Nucleus accumbens (tissue), 56 donors: ENCODE measurements at places on chromosomes 6 and 20.

DNA sequence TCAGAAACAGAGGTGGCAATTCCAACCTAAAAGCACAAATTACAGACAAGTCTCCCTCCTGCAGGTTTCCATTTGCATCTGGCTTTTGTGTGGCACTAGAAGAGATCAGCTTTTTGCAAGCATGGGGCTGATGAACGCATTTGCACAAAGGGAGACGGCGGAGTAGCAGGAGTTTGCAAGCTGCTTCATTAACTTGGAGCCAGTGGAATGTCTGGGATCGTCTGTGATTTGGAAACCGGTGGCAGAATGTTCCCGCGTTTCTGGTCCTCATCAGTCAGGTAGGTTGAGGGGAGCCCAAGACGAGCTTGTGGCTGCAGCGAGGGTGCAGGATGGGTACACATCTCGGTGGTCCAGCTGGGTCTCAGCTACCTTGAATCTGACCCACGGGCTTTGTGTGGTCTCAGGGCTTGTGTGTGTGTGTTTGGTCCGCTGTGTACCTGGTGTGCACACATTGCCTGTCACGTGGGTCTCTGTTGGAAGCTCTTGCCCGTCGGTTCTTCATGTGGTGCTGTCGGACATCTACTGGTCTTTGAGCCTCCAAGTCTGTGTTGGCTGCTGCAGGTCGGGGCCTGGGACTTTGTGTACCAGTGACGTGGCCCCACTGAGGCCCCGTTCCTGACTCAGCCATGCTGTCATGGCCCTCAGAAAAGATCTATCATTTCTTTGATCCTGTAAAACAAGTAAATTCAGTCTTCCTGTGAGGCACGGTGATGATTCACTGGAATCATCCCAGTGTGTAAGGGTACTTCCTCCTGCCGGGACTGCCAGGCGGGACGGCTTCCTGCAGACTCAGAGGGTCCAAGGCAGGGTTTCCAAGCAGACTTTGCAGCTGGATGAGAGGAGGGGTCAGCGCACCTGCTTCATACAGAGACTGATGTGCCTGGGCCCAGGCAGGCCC is 12.4 kb upstream of the MYT1 start:
- DNase-seq: peak; percentile 38

DNA sequence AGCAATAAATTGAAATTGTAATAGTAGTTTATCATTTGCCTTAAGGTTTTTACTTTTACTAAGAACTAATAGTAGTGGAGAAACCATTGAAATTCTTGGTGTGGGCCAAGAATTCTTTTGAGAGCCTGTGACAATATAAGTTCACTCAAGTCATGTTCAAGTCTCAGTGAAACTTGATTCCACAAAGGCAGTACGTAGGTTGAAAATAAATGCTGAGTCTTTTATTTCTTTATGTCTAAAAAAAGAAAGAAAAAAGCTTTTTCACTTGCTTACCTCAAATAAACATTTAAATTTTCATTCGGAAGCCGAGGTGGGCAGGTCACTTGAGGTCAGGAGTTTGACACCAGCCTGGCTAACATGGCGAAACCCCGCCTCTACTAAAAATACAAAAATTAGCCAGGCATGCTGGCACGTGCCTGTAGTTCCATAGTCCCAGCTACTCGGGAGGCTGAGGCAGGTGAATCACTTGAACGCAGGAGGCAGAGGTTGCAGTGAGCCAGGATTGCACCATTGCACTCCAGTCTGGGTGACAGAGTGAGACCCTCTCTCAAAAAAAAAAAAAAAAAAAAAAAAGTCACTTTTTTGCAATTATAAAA is 57.8 kb upstream of the NELFCD start:
- no peak for DNase-seq

GRCh38 chr20:64081624-64081964 is 1.7 kb downstream of the OPRL1 start:
- no peak for DNase-seq

- DNase-seq: peak; percentile 57
These were observed 242.2 kb downstream of the HIVEP2 start for GRCh38 chr6:142702501-142703460.

DNA sequence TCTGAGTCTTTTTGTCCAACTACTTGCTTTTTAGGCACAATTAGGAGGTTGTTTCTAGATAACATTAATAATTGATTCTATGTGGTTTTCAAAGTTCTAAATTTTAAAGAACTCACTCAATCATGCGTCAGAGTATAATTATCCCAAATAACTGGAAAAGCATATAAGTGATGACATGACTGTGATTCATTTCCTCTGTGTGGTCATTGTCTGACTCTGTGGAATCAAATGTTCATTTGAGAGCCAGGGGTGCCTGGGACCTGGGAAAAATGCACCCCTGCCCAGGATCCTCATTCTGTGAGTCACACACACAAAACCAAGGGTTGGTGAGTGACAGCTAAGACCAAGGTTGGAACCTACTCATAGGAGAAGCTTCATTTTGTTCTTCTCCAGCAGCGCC is 127.1 kb upstream of the MLIP start:
- DNase-seq: no peak

GRCh38 chr20:36162272-36162966 is 7.9 kb downstream of the EPB41L1 start:
- DNase-seq: no peak

DNA sequence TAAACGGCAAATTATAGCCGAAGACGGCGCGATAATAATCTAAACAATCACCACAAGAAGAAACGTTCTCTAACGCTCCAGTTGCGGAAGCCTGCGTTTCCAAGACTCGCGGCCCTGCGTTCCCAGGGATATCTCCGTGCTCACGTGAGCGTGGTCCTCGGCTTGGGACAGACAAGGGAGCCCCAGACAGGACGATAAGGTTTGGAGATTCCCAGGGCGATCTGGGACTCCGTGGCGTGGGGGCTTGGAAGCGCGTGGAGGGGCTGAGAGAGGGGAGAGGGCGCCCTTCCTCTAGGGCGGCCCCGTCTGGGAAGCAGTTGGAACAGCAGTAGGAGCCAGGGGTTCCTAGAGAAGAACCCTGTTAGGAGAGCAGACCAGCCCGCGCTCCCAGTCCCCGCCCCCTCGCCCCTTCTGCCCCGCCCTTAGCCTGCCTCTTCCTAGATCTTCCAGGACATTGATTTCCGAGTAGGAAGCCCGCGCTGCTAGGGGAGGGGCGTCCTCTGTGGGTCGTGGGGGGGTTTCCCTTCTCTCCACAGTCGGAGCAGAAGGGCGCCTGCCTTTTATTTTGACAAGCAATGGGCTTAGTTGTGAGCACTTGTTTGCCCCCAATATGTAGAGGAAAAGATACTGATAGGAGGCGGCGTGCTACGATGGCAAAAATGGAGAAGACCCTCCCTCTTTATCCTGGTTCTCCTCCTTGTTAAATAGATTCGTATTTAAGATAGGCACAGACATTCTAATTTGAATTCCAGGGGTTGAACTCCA is 10.6 kb downstream of the NRN1 start:
- DNase-seq: no peak

DNA sequence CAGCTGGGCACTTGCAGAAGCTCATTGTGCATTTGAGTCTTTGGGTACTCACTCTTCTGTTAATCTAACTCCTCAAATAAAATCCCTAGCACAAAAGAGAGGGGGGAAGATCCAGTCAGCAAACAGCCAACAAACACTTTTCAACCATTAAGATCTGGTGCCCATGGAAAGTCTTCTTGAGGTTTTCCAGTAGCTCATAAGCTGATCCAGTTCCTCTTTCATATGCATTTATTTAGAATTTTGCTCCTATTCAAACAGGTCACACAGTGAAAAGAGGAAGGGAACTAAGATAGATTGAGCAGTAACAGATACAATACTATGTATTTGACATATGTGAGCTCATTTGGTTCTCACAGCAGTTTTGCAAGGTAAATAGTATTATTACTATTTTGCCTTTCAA is 38.6 kb downstream of the HLA-DPB1 start:
- no peak for DNase-seq

- no peak for DNase-seq
These were observed 23.3 kb downstream of the ARFGEF2 start for GRCh38 chr20:48944663-48945297.

DNA sequence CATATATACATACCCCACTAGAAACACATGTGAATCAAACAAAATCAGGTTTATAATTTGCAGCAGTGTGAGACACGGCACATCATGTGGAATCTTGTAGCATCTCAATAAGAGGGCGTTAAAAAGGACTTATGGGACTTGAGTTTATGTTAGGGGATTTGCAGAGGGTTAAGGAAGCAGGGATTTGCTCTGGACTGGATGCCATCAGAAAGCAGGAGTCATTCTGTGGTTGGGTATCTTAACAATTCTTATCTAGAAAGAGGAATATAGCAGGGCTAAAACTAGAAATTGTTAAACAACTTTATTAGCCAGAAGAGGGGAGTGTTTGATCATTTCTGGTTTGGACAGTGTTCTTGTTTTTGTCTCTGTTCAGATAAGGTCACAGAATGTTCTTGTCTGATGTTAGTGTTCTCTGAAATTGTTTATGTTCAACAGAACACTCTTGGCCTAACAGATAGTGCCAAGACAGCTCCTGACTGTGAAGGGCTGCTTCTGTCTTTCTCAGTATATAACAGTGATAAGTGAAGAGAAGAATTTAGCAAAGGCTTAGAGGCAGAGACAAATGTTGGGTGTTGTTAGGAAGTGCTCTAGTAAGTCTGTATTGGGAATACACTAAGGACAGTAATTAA is 39.2 kb downstream of the LIN28B start:
- DNase-seq: no peak

DNA sequence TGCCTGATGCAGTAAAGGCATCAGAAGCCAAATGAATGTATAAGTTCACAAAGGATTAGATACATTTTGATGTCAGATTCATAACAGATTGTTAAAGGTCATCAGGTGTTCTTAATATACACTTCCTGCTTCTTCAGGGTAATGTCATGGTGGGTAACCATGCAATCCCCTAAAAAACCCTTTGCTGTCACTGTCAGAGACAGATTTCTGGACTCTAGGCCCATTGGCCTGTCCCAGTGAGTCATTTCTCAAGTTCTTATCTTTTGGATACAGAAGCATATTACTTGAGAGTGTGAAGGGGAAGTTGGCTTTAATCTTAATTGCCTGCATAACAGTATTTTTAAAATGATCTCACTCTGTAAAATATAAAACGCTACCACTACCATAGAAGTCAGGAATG is 895.6 kb upstream of the MAP3K7 start:
- no peak for DNase-seq

DNA sequence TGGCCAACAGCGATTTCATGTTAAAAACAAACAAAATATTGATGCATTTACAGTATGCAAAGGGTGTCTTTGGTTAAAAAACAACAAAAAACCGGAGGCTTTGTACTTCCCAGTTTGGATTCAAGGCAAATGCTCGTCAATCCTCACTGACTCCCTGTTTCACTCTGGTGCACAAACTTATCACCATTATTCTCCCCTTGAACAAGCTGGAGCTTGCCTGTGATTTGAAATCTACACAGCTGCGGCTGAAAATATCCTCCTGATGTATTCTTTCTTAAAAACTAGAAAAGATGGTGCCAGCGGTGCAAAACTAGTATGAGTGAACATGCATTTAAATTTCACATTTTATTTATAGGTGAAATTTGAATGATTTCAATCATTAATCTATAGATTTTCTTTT is 3.3 kb downstream of the PERP start:
- DNase-seq: no peak

DNA sequence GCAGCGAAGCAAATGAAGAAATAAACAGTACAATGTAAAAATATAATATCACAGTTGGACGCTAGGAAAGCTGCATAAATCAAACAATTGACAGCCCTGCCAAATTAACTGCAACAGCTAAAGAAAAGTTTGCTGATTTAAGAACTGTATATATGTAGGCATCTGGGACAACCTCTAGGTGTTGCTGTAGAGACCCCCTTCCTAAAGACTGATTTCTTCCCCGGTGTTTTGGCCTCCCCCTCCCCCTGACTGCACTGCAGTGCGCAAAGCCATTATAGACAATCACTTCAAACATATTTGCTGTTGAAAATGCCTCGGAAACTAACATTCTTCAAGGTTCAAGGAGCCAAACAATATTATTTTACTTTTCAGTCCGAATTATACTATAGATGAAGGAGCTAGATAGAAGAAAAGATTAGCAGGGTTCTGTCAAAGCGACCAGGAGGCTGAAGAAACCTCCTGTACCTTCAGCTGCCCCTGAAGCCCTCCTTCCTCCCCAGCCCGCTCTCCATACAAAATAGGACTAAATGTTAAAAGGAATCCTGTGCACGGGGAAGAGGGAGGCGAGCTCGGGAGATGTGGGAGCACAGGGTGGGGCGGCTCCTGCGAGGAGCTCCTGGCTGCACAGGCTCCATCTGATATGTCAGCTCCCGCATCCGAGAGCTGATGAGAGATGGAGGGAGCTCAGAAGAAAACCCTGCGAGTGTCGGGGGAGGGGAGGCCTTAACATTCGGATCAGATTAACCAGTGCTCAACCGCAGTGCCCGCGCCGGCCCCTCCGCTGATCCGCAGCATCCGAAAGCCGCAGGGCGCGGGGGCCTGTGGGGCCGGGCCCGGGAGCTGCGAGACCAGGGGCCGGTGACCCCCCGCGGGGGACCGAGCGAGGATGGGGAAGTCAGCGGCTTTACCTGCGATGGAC is 822 bp downstream of the ELOVL4 start:
- peak; percentile 59 for DNase-seq

DNA sequence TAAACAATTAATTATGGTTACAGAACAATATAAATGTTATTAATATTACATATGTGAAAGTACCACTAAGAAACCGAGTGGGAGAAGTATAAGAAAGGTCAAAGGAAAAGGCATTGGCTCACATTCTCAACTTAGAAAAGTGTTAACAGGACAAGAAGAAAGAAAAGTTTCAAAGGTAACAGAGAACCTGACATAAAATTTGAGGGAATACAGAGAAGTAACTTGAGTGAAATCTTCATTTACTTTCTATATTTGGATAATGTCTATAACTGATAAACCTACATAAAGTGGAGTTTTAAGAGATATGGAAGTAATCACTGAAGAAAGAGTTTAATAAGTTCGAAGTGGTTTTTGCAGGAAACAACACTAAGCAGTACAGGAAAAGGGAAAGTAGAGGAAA is 30.1 kb downstream of the REPS1 start:
- DNase-seq: no peak

- no peak for DNase-seq
These were observed 222.8 kb downstream of the UST start for GRCh38 chr6:148969603-148970061.

DNA sequence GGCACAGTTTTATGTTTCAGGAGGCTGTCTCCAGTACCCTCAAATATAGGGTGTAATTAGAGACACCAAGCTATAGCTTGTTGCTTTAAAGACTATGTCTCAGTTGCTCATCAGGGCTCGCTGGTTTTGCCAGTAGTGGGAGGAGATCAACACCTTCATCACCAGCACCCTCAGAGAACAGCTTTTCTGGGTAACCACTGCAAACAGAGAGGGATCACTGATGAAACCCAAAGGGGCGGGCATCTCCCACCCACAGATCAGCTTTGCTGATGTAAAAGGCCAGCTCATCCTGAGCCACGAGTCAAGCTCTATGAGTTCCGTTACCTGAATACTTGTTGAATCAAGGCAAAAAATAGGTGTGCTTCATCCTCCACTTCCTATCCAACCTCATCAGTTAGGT is 187.7 kb downstream of the AIG1 start:
- no peak for DNase-seq

GRCh38 chr6:24933868-24934401 is 1.8 kb downstream of the RIPOR2 start:
- DNase-seq: no peak
